ENCODE measurements at places on chromosomes 7 and 10.

- DNase-seq, result peak; percentile 78
Measured at GRCh38 chr7:129829737-129830631, 122.8 kb downstream of the UBE2H start.

DNA sequence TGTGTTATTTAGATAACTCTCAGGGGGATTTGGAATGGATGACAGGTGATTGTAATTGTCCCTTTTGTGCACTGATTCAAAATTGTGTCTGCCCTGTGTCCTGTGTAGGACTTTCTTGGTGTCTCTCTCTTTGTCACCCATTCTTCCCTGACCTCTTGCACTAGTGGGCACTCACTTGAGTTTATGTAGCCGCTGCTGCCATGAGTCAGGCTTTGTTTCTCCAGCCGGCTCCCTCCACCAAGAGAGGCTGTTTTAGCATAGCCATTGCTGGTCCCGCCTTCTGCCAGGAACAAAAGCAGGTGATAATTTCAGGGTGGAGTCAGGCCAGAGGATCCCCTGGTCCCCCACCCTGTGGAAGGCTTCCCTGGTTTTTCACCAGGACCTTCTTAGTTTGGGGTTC lies 8.4 kb downstream of the COL17A1 start:
- DNase-seq, result no peak

DNA sequence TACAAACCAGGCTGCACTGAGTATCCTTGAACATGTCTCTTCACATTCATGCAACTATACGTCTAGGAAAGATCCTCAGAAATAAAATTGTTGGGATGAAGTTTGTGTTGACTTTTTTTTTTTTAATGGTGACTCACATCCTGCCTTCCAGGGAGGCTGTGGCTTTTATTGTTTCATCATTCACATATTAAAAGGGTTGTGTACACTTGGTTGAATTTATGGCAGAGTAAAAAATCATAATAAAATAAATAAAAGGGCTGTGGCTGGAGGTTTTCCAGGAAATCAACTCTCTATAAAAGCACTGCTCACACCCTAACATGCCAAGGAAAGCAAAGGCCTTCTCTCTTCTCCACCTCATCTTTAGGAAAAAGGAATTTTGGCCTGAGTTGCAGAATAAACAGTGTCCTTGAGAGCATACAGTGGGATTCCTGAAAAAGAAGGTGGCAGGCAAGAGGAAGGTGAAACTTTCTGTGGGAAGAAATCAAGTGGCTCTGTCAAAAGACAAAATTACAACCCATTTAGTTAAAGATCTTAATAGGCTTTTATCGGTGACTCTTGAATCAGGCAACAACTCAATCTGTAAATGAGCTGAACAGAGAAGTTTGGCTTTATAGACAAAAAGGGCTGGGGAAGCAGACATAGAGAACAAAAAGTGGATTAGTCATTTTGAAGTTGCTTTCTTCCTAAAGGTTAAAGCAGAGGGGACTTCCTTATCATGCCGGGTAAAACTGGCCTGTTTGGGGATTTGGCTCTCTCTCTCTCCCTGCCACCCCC lies 41.6 kb upstream of the FHIP2A start:
- peak; percentile 13 for DNase-seq

DNA sequence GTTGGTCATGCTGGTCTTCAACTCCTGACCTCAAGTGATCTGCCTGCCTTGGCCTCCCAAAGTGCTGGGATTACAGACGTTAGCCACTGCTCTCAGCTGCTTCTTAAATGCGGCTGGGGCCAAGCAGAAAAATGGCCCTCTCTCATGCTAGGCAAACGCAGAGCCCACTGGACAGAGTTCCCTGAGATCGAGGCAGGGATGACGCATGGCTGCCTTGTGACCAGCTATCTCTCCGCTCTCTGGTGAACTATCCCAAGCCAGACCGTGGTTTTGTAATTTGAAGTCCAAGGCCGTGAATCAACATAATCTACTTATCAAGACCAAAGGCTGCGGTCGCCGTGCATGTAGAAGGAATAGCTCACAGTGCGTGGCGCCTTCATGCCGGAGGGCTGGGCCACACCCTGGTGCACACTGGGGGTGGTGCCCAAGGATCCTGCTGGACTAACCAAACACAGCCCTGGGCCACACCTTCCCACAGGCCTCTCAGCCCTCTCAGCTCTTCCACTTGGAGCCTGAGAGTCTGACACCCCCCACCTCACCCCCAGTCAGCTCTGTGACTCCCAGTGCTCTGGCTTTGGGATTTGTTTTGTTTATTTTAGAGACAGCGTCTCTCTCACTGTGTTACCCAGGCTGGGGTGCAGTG lies 88.1 kb upstream of the CUX1 start:
- peak; percentile 91 for DNase-seq

DNA sequence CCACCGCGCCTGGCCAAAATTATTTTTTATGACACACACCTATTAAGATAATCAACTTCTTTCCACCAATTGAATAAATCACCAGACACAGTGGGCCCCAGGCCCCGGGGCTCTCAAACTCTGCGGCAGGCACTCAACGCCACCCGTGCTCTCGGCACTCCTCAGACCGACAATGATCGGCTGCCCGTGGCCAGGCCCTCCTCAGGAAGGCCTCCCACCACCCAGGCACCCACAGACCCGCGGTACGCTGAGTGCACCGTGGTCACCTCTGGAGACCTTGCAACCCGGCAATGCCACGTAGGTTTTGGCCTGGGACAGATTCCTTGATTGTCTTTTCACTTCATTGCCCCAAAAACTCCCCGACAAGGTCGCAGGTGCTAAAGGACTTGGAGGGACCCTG lies 6.9 kb downstream of the RADIL start:
- no peak for DNase-seq

DNA sequence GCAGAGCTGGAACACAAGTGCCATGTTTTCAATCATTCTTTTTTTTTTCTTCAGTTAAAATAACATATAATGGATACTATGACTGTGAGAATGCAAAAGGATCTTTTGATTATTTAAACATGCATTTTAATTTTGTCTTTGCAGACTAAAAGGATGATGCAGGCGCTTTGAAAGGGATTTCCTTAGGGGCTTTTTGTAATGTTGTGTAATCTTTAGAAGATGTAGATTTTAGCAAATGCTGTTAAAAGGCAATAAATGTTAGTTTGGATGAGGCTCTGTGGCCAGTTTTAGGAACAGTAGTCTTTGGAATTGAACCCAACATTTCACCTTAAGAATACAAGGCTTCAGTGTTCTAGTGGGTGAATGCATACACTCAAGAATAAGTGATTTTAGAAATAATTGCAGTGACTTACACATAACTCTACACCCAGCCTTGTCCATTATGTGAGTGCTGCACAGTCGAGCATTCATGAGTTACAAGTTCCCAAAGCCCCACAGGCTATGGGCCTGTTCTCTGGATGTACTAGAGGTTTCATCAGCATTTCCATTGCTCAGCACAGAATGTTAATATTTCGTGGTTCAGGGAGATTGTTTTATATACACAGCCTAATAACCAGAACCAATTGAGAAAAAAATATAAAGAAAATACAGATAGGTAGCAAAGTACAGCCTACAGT lies 11.6 kb downstream of the PAPSS2 start:
- no peak for DNase-seq

GRCh38 chr10:35789996-35790395 lies 147.9 kb upstream of the FZD8 start:
- DNase-seq, result no peak

- DNase-seq, result no peak
Measured at GRCh38 chr7:132345543-132346129, 230.6 kb downstream of the PLXNA4 start.

Data from OCI-M1 (cell line).